Posterior cingulate gyrus (tissue), 11 donors: ENCODE measurements at places on chromosomes 1 and 21.
A peak's percentile ranks its signal among the peaks of the same experiment; 100 is the strongest.

- no peak for DNase-seq
Measured at GRCh38 chr1:228818928-228819630, 83.8 kb downstream of the RHOU start.

DNA sequence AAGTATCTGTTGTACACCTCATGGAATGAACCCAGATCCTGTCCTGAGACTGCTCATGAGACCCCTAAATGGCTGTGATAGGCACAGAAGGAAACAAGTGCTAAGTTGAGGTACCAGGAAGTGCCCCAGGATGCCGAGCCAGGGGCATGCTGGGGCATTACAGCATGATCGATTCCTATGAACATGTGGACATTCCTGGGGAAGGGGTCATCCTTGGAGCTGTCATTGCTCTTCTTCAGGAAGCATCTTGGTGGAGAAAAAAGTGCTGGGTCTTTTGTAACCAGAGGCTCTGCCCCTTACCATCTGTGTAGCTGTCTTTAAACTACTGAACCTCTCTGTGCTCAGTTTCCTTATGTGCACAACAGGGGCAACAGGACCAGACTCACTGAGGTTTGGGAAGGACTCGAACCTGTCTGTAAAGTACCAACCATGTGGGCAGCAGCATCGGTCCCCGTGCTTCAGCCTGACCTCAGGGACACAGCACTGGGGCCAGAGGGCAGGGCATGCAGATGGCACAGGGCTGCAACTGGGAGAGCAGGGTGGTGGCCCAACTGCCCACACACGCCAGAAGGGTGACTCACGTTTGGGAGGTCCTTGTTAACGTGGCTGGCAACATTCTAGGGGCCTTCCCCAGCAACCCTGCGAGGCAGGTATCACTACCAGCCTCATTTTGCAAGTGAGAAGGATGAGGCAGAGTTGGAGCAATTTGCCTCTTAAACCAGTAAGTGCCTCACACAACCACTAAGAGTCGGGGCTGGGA, 142.3 kb upstream of the EDN2 start:
- DNase-seq = no peak

- DNase-seq = no peak
Measured at GRCh38 chr1:222006715-222007114, 264.8 kb upstream of the DUSP10 start.

GRCh38 chr1:165483412-165483811, 38.5 kb upstream of the RXRG start:
- DNase-seq = no peak

DNA sequence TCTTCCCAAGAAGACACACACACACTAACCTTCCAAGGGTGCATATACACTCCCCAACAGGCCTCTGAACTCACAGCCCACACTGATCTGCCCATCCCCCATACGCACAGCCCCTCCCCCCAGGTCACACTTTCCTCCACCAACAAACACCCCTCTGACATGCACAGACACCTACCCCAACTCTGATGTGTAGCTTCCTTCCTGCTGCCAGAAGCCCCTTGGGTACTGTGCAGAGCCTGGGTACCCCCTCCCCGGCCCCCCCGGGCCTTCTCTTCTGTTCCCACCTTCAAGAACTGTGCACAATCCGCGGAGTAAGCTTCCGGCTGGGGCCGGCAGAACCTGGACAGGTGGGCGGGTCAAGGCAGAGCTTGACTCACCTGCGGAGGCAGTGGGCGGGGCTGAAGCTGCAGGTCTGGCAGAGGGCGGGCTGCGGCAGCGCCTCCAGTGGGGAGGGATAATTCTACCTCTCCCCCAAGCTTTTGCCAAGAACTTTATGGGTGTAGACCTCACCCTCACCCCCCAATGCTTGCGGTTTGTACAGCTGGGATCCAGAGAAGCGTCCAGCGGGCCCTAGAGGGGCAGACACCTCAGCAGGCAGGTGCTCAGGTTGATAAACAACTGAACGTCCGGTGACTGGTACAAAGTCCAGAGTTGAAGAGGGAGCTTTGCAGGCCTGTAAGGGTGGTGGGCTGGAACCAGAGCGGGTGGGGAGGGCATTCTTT, at the start of gene C1orf210:
TSS of gene C1orf210 (minus strand) at position 313 of the 722 bp plus-strand sequence. CDS start 2,311 bp downstream, outside the sequence.
- no peak for DNase-seq

- DNase-seq = no peak
Measured at GRCh38 chr1:56304975-56305374, 274.4 kb downstream of the PLPP3 start.

GRCh38 chr1:203116091-203116820, 11.3 kb upstream of the ADORA1 start:
- DNase-seq = no peak

- no peak for DNase-seq
Measured at GRCh38 chr1:12531179-12531499, 86.9 kb downstream of the DHRS3 start.

DNA sequence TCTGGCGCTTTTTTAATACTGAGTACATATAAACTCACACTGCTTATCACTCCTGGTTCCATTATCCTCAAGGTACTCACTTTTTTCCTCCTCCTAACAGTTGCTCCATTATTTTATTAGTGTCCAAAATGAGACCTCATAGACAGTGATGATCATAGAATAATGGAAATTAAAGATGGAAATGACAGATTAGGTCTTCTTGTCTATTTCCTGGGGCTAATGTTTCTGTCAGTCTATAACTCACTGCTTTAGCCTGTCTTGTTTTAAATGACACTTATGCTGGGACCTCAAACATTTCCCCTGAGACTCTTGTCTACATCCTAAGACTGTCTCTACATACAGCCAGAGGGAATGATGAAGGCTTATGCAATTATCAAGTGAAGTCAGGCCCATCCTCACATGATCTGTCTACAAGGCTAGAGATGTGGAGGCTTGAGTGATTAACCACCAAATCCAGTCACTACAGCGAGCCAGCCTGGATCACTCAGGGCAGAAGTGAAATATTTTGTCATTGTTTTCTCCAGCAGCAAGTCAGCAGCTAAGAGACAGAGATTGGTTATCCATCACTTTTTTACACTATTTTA, 152.1 kb downstream of the ASTN1 start:
- DNase-seq = no peak

DNA sequence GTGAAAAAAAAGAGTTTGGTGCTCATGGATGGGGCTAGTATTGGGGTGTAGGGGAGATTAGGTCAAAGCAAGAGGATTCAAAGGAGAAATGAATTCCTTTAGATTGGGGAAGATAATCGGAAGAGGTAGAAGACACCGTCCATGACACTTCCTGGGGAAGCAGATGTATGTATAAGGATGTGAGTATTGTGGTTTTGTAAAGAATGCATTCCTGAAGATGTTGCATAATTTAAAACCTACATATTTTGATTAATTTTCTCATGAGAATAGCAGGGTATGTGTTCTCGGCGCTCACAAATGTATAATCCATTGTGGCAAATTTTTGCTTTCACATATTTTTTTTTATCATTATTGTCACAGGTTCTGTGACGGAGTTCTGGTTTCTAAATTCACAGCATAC, 5.5 kb upstream of the LGALS8 start:
- DNase-seq = no peak

DNA sequence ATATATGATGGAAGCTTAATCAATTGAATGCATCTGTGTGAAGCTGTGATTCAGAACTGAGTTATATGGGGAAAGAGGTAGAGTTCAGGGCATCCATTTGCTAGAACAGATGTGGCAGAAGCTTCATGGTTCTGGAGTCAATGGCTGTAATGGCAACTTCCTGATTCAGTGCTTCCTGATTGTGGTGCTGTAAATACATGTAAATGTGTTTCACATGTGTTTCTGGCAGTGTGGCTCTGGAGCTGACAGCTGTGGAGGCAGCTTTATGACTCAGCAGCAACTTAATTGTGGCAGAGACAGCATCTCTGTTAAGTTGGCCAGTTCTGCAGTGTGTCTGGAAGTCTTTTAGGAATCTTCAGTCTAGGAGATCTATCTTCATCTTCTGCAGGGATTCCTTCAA, 226.6 kb upstream of the ZRANB2 start:
- peak; percentile 73 for DNase-seq

GRCh38 chr1:52059321-52059720, 3.2 kb downstream of the BTF3L4 start:
- DNase-seq = no peak

GRCh38 chr1:33366762-33367484, 46.0 kb upstream of the A3GALT2 start:
- no peak for DNase-seq

- DNase-seq = peak; percentile 7
Measured at GRCh38 chr1:218521414-218522169, 176.5 kb downstream of the TGFB2 start.

- no peak for DNase-seq
Measured at GRCh38 chr1:194866153-194866552, 1679.7 kb upstream of the B3GALT2 start.

GRCh38 chr1:230588323-230588746, 53.9 kb upstream of the COG2 start:
- no peak for DNase-seq

DNA sequence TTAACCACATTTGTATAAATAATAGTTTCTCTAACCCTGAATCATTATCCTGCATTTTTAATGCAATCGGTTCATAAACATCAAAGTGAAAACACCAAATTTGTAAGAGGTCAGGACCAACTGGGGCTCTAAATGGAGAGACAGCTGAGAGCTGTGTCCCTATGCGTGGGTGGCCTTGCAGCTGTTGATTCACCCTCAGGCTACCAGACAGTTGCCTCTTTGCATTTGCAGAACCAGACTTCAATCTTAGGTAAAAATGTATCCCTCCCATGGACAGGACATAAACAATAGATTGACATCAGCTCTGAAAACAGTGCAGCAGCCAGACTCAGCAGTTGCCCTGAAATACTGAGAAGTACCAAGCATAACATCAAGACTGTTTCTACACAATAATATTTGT, 8.8 kb upstream of the TGFB2 start:
- DNase-seq = no peak

GRCh38 chr1:65001231-65001792, 35.0 kb upstream of the JAK1 start:
- peak; percentile 84 for DNase-seq

DNA sequence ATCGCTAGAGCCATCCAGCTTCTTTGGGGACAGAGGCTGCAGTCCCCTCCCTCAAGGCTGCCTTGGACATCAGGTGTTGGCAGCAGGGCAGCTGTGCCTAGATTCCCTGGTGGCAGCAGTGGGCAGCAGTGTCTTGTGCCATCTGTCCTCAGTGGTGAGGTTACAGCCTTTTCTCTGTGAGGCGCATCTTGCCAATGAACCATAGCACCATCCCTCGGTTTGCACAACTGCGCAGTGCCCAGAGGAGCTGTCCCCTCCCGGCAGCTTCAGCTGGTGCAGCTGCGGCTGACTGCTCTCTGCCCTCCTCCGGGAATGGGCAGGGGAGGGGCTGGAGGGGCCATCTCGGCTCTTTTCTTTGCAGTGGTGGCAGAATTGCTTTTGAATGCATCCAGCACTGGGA, 59.0 kb upstream of the C8B start:
- DNase-seq = peak; percentile 60

DNA sequence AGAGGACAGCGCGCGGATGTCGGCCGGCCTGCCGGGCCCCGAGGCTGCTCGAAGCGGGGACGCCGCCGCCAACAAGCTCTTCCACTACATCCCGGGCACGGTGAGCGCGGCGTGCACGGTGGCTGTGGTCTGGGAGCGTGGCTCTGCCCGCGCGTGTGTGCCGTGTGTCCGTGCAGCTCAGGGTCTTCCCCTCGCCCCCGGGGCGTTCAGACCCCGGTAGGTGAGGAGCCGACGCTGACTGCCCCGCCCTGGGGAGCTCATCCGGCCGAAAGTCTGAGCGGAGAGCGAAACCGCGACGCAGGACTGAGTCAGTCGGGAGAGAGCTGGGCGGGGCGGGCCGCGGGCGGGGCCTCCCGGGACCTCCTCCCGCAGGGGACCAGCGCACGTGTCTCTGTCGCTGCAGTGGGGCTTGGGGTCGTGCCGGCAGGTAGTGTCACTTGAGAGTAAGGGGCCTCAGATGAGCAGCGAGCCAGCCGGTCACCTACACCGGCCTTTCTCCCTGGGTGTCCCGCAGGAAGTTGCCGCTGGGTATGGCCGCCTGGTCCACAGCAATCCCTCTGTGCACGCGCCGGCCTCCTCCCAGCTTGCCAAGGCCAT, 520 bp downstream of the PLEKHN1 start:
- no peak for DNase-seq

- peak; percentile 11 for DNase-seq
Measured at GRCh38 chr1:192445839-192446489, 129.2 kb downstream of the RGS21 start.

DNA sequence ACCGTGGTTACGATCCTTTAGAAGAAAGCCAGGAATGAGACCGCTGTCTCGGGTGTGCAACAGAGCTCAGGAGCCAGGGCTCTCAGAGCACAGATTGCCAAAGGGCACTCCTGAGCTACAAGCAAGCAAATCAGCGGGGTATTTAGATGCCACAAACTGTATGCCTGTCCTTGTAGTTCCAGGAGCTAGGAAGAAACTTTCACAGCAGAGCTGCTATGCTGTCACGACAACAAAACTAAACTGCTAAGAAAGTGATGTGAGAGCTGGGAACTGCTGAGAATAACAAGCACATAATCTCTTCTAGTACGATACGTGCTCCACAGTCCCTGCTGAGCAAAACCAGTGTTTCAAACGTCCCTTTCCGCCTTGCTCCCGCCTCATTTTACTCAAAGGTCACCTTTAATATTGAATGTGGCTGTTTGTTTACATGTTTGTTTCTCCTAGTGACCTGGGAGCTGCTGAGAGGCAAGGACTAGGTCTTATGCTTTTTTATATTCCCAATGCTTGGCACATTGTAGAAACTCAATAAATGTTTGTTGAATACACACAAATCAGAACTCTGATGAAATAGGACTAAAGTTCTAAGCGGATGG, 14.7 kb downstream of the GREM2 start:
- no peak for DNase-seq

DNA sequence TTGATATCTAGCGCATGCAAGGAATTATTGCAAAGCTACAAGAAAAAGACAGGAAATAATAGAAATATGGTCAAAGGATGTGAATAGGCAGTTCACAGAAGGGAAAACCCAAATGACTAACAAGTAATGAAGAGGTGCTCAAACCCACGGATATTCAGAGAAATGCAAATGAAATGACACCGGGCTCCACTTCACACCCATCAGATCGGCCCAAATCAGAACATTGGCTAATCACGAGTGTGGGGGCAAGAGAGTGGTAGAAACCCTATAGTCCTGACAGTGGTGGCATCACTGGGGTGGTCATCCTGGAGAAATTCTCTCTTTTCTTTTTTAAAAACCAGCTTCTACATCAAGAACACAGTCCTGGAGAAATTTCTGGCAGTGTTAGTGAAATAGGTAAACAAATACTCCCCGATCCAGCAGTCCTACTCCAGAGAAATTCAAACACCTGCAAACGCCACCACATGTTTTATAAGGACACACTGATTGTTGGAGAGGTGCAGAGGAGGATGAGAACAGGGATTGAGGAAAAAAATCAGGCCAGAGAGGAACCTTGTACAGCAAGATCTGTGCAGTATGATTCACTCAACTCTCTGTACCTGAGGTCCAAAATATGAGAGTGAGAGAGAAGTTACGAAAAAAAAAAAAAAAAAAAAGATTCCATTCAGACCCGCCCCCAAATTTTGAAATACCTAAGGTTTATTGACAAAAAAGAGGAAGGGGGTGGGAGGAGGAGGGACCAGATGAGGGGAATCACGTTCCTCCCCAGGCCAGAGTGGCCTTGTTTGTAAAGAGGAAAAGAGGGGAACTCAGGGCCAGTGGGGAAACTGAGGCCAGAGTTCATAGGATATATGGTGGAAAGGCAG, 9.2 kb upstream of the TNFRSF1B start:
- DNase-seq = no peak

GRCh38 chr21:44759628-44760285, 41.9 kb downstream of the UBE2G2 start:
- DNase-seq = no peak

- DNase-seq = no peak
Measured at GRCh38 chr1:48917901-48918603, 141.4 kb upstream of the BEND5 start.
